ENCODE measurements at places on chromosomes 1 and 21.

GRCh38 chr1:169108863-169109560, 2.5 kb downstream of the ATP1B1 start:
- DNase-seq: peak; percentile 55

DNA sequence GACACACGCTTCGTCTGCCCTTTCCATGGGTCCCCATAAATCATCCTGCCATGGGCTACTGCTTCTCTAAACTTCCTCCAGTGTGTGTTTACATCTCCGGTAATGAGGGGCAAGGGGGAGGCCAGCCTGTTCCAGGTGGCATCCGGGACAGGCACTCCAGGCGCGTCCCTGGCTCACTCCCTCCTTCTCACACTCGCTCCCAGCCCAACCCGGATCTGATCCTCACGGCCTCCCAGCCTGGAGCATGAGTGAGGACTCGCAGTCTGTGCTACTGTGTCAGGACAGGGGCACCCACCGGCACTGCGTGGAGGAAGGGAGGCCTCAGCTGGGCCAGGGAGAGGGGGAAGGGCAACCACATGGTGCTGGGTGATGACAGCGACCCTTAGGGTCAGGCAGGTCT, 225.4 kb downstream of the TRABD2B start:
- no peak for DNase-seq

GRCh38 chr1:198444792-198445191, 95.7 kb downstream of the ATP6V1G3 start:
- no peak for DNase-seq

- no peak for DNase-seq
Observed at GRCh38 chr1:60185684-60186083, 112.1 kb upstream of the C1orf87 start.

GRCh38 chr1:8133190-8133589, 107.1 kb upstream of the ERRFI1 start:
- no peak for DNase-seq

GRCh38 chr1:171939740-171940139, 98.4 kb downstream of the DNM3 start:
- DNase-seq: no peak

- no peak for DNase-seq
Observed at GRCh38 chr1:28898405-28898881, 15.9 kb upstream of the EPB41 start.

DNA sequence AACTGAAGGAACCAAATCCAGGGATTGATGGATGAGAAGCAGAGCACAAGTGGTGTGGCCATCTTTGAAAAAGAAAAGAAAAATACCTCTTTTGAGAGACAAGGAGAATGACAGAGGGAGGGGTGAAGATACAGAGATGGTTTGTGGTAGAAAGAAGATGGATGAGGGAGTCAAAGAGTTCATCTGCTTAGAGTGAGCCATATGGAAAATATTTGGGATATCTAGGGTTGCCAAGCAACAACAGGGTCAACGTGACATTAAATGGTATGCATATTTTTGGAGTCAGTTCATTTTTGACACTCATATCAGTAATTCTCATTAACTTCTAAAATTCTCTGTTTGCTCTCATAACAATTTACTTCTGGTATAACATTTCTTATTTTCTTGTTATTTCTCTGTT, 50.7 kb downstream of the MACF1 start:
- no peak for DNase-seq

GRCh38 chr1:45647248-45648021, 23.6 kb upstream of the CCDC17 start:
- DNase-seq: no peak

DNA sequence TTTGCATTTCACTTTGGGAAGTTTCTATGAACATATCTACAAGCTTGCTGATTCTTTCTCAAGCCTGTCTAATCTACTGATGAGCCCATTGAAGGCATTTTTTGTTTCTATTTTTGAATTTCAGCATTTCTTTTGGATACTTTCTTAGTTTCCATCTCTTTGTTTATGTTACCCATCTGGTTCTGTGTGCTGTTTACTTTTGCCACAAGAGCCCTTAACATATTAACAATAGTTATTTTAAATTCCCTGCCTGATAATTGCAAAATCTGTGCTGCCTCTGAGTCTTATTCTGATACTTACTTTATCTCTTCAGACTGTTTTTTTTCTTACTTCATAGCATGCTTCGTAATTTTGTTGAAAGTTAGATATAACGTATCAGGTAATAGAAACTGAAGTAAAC, 75.8 kb upstream of the ZRANB2 start:
- no peak for DNase-seq

DNA sequence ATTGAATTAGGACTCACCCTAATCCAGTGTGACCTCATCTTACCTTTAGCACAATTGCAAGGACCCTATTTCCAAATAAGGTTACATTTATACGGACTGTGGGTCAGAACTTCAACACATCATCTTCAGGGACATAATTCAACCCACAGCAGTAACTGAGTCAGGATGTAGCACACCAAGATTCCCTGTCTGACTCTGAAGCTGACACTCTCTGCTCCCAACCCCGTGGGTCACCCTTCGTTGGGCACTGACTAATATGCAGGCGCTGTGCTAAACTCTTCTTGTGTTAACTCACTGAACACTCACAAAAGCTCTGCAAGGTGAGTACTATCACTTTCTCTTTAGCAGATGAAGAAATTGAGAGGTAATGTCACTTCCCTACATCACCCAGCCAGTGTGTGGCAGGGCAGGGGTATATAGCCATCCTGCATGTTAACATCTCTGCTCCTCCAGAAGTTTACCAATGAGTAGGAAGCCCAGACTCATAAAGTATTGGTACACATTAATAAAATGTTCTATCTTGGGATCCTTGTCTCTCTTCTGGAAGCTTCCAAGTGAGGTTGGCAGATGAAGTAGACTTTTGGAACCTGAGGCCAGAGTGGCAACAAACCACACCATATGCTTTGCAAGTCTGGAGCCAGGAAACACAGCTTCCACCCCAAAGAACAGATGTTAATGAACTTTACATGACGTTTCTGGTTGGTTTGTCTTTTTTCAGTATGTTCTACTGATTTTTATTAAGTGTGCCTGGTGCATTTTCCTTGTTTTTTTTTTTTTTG, 139.2 kb upstream of the KLHDC7A start:
- no peak for DNase-seq

- no peak for DNase-seq
Observed at GRCh38 chr1:180310095-180310494, 80.0 kb downstream of the LHX4 start.

- no peak for DNase-seq
Observed at GRCh38 chr1:178580876-178581275, 68.0 kb downstream of the TEX35 start.

DNA sequence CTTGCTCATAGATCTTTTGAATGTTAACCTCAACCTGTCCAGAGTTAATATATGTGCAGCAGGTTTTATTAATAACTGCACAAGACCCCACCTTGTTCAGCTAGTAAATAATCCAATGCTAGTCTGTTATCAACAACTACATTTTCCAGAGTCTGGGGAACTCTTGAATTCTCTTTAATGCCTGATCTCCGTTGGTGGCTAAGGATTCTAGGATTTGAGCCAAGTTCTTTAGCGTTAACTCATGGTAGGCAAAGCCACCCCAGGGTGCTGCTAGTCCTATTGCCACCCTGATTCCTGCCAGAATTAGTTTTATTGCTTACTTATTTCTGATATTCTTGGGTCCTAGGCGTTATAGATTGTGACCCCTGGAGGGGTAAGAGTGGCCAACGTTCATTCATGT, 12.8 kb downstream of the BACE2 start:
- DNase-seq: no peak

GRCh38 chr21:38500073-38500472, 1.8 kb upstream of the ERG start:
- DNase-seq: no peak

- DNase-seq: no peak
Observed at GRCh38 chr1:20496241-20496661, 10.2 kb upstream of the CAMK2N1 start.

- no peak for DNase-seq
Observed at GRCh38 chr1:175968486-175969172, 225.2 kb upstream of the TNR start.
